ENCODE measurements at places on chromosomes 16 and 17.

DNA sequence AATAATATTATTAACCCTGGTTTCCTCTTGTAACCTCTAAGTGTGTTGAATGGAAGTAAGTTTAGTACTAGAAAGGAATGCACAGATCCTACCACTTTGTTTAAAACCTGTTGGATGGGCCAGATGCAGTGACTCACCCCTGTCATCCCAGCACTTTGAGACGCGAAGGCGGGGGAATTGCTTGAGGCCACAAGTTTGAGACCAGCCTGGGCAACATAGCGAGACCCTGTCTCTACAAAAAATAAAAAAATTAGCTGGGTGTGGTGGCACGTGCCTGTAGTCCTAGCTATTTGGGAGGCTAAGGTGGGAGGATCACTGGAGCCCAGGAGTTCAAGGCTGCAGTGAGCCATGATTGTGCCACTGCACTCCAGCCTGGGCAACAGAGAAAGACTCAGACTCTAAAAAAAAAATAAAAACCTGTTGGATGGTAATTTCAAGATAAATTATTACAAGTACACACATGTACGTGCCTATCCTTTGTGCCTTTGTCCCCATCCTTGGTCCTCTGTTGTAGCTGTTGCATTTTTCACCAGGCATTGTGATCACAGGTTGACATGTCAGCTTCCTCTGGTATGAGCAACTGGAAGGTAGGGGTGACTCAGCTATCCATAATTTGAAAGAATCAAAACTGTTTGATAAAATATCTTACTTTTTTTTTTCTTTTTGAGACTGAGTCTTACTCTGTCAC is 30.7 kb upstream of the METTL9 start:
- no peak for DNase-seq

DNA sequence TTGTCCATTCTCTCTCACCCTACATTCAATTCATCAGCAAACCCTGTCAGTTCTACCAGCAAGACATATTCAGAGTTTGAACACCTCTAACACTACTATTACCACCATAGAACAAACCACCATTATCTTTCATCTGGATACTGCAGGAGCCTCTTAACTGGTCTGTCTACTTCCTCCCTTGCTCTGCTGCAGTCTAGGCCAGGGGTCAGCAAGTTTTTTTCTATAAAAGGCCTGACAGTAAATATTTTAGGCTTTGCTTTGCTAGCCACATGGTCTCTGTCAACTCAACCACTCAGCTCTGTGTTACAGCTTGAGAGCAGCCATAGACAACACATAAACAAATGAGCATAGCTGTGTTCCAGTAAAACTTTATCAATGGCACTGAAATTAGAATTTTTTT is 13.8 kb downstream of the KCTD19 start:
- DNase-seq = no peak

GRCh38 chr16:67571981-67572431 is 9.7 kb downstream of the CTCF start:
- DNase-seq = peak; percentile 72

GRCh38 chr16:57299009-57299718 is 14.7 kb upstream of the PLLP start:
- peak; percentile 87 for DNase-seq

DNA sequence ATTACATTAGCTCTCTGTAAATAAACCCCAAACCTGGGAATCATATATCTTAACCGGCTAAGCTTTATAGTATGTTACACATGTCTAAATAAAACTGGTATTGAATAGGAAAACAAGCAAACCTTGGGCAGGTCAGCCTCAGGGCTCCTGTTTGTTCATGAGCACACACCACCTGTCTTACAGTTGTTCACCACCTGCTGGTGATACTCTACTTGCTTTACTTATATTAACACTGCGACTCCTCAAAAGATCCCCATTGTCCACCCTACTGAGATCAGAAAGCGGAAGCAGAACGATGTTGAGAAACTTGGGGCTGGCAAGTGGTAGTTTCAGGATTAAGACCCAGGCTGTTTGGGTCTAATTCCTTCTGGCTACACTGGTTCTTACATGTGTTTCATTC is 16.4 kb downstream of the CDH13 start:
- no peak for DNase-seq

- DNase-seq = peak; percentile 98
Measured at GRCh38 chr16:3023669-3024478, at the start of the genes HCFC1R1 and THOC6. HCFC1R1 (minus strand) TSS chr16:3023942; CDS start chr16:3023941, 1 bp downstream. THOC6 (plus strand) TSS chr16:3024035; CDS start chr16:3024327, 292 bp downstream.

DNA sequence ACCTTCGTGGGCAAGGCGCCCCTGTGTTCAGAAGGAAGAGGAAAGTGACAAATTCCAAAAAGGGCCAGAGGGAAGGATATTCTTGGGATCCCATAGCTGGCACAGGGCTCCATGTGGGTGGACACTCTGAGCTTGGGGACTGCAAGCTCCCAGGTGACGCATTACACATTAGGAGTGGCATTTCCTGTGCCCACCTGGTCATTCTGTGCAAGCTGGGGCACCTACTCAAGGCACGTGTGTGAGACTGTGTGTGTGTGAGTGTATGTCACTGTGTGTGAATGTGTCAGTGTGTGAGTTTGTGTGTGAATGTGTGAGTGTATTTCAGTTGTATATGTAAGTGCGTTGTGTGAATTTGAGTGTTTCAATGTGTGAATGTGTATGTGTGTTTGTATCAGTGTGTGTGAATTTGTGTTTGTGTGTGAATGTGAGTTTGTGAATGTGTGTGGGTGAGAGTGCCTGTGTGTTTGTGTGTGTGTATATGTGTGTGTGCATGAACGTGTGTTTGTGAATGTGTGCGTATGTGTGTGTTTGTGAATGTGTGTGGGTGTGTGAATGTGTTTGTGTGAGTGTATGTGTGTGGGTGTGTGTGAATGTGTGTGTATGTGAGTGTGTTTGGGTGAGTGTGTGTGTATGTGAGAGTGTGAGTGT is 1.6 kb upstream of the CD300A start:
- no peak for DNase-seq

GRCh38 chr16:73549984-73550631 is 502.2 kb upstream of the ZFHX3 start:
- no peak for DNase-seq

DNA sequence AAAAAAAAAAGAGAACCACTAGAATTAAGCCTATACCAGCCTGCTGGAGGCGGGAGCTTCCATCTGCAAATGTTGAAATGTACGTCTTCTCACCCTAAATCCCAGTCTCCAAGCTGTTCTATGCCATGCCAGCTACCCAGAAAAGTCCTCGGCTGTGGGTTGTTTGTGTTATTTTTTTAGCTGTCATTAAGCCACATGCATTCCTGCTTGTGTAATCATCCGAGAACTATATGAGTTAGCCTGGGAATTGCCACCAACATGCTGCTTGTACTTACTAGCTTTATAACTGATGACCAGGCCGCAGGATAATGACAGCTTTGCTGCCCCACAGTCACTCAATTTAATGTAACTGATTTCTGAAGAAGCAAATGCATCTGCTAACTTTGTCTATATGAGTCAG is 313.9 kb upstream of the SALL1 start:
- peak; percentile 63 for DNase-seq

DNA sequence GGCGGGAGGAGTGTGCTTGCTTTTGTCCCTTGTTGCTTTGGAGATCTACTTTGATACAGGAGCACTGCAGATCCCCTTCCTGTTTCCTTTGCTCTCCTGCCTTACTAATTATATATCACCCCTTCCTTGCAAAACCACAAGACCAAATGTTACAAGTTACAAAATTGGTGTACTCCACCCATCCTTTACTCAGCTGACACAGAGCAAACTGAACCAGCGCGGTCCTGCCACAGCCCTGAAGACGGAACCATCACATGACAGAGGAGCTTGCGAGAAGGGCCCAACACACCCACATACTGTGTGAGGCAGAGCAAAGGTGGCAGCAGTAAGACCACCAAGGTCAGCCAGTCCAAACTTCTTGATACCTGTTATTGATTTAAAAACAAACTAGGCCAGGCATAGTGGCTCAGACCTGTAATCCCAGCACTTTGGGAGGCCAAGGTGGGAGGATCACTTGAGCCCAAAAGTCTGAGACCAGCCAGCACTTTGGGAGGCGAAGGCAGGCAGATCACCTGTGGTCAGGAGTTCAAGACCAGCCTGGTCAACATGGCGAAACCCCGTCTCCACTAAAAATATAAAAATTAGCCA is 33.2 kb downstream of the CYTH1 start:
- DNase-seq = peak; percentile 58

GRCh38 chr16:80526418-80527061 is 14.3 kb upstream of the DYNLRB2 start:
- DNase-seq = peak; percentile 85

GRCh38 chr17:82029990-82030469 is 1.4 kb upstream of the RAC3 start:
- DNase-seq = no peak

DNA sequence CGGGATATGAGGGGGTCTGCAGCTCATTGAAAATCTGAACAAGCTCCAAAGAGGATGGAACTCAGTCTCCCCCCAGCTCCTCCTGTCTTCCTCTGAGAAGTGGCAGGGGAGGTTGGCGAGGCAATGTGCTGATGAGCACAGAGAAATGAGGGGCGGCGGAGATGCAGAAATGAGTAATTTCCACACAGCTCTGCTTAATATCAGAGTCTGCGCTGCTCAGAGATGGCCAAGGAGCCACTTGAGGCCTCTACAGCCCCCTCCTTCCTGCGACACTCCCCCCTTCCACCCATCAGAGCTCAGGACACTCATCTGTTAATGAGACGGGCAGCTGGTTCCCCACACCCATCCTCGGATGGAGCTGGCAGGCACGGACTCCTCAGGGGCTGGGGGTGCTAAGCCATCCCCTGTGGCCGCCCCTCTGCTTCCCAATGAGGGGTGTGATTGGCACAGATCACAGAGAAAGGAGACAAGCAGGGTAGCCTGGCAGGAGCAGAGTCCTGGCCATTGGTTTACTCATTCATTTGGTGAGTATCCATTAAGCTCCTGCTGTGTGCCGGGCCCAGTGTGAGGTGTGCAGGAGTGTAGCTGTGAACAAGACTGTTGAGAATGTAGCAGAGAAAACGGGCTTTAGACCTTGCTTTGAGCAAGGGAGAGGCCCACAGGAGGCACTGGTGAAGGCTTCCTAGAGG is 12.7 kb upstream of the CRHR1 start:
- DNase-seq = no peak

DNA sequence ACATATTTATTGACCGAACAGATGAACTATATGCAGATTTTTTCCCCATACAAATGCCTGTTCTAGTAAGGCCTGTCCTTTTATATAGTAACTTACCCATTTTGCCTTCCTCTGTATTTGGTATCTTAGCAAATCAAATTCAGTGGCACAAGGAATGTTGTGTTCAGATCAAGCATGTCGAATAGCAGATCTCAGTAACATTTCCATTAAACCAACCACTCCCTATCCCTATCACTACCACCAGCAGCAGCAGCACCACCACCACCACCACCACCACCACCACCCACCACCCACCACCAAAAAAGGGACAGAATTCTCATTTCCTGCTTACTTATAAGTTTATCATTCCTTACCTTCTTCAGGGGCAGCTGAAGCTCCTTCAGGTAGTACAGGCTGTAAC is 94.7 kb downstream of the TRIM37 start:
- DNase-seq = no peak

- no peak for DNase-seq
Measured at GRCh38 chr17:51132964-51133319, 12.3 kb upstream of the SPAG9 start.

DNA sequence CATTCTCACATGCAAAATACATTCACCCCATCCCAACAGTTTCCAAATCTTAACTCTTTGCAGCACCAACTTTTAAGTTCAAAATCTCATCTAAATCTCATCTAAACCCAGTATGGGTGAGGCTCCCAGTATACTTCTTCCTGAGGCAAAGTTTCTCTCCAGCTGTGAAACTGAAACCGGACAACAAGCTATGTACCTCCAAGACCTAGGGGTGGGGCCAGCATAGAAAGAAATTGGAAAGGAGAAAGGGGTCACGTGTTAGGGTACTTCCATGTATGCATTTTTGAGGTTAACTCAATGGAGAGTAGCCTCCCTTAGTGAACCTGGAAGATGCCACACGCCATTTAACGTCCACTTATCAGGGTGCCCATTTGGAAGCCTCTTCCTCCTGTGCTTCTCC is 23.9 kb upstream of the LRRC75A start:
- no peak for DNase-seq

GRCh38 chr16:31327646-31328225 is 27.2 kb upstream of the ITGAX start:
- no peak for DNase-seq

- no peak for DNase-seq
Measured at GRCh38 chr17:78525511-78526160, 51.6 kb downstream of the DNAH17 start.

DNA sequence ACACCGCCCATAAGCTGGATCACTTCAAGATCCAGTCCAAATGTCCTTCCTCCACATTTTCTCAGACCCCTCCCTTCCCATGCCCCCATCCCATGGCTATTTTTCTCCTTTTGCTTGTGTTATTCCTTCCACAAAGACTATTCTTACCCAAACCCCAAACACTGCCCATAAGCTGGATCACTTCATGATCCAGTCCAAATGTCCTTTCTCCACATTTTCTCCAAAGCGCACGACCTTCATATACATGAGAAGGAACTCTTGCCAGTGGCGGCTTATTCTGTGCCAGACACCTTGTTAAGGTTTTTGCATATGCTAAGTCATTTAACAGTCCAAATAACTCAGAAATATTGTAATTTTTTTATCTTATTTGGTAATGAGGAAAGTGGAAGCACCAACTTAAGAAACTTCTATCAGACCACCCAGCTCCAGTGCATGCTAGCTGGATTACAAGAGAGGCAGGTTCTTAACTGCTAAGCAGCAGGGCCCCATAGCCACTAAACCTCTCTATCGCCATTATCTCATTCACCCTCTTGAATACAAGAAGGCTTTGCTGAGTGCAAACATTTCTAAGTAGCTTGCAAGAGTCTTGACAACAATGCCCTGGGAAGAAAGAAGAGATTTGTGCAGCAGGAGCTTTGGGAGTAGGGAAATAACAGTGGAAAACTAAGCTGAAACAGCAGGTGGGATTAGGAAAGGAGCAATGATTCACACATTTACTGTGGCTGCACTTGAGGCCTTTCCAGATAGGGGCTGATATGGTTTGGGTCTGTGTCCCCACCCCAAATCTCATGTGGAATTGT is 428.2 kb upstream of the MAF start:
- no peak for DNase-seq

GRCh38 chr16:57797526-57798266 is 4.6 kb downstream of the KIFC3 start:
- no peak for DNase-seq

DNA sequence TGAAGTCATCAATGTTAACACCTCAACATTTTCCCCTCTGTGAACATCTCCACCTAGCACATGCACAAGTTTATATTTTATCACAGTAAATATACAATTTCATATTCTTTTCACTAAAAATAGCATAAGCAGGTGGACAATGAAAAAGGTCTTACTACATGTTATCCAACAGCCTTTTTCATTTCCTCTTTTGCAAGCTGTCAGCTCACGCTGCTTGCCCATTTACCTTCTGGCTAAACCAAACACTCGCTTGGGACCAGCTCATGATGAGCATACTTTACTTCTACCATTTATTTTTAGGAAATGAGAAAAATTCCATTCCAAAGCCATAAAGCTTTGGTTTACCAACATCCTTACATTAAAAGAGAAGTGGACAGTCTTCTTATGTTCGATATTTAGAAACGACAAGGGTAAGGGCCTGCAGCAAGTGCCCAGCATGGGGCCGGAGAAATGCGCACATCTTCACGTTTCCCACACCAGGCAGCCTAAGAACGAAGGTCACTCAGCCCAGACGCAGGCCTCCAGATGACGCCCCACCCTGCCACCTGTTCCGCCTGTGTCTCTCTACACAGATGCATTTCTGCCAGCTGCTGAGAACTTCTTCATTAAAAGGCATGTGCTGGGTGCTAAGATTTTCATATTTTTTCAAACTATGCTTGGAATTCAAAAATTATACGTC is 13.9 kb downstream of the SNN start:
- no peak for DNase-seq

GRCh38 chr17:12107905-12108304 is 87.2 kb downstream of the MAP2K4 start:
- peak; percentile 41 for DNase-seq
